ENCODE measurements at places on chromosomes 1 and 21.

GRCh38 chr1:192907545-192908243 is 98.9 kb downstream of the RGS2 start:
- no peak for DNase-seq

- no peak for DNase-seq
Observed at GRCh38 chr1:34360574-34360973, 183.9 kb downstream of the C1orf94 start.

DNA sequence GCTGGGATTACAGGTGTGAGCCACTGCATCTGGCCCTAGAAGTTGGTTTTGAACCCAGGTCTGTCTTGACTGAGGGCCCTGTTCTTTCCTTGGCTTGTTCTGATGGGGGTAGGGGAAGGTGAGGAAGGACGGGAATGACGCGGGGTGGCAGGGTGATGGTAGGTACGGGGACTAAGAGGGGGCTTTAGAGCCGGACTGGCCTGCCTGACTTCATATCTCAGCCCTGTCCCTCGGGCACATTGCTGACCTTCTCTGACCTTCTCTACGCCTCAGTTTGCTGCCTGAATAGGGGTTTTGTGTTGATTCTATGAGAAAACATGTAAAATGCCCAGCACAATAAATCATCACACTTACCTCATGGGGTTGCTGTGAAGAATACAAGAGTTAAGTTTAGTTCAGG is 6.7 kb downstream of the RNF186 start:
- DNase-seq = no peak

DNA sequence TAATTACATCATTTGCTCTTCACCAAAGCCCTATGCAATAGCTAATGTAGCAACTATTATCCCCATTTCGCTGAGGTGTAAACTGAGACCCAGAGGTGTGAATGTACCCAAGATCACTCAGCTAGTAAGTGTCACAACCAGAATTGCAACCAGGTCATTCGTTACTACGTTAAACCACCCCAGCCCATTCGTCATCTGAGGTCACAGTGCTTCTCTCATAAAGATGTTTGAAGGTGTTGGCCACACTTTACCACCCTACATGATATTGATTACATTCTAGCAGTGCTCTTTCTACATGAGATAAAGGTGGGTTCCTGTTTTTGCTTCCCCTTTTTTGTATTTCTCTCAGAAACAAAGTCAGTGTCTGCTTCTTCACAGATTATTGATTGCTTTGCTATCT is 195.3 kb downstream of the ZBTB18 start:
- no peak for DNase-seq

- no peak for DNase-seq
Observed at GRCh38 chr1:41862384-41863221, 56.1 kb downstream of the HIVEP3 start.

DNA sequence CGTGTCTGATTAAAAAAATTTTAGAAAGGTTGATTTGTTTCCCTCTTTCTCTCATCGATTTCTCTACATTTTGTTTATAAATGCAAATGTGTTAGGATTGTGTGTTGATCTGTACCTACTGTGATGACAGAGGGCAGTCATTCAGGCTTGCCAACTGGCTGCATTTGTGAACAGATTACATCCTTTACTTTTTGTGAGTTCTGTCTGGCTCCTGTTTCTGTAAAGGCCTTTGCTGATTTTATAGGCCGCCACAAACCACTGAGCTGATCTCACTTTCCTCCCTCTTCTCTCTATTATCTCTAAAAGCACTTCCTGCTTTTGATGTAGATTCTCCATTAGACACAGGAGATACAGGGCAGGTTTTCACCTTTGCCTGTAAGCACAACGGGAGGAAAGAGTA is 106.8 kb downstream of the ESRRG start:
- DNase-seq = no peak

DNA sequence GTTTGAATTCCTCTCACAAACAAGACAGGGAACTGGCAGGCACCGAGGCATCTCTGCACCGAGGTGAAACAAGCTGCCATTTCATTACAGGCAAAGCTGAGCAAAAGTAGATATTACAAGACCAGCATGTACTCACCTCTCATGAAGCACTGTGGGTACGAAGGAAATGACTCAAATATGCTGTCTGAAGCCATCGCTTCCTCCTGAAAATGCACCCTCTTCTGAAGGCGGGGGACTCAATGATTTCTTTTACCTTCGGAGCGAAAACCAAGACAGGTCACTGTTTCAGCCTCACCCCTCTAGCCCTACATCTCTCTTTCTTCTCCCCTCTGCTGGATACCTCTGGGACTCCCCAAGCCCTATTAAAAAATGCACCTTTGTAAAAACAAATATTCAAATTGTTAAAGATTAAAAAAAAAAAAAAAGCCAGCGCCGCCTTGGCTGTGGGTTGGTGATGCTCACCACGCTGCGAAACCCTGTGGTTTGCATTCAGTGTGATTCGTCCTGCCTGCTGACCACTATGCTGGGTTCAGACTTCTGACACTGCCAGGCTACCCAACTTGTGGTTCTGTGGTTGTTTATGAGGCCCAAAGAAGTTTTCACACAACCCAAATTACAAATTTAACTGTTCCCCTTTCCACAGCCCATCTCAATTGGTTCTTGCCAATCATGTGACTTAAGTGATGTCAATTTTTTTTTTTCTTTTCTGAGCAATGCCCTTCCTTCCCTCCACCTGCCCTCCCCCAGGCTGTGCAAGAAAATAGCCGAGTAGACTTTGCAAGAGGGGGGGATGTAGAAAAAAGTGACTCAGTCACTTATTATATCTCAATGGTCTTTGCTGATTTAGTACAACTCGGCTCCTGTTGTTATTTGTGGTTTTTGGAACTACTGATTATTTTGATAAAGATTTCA is at the start of gene RUNX1:
Gene RUNX1, minus strand, starts transcription at position 597 of the 912 bp plus-strand sequence.
- no peak for DNase-seq

DNA sequence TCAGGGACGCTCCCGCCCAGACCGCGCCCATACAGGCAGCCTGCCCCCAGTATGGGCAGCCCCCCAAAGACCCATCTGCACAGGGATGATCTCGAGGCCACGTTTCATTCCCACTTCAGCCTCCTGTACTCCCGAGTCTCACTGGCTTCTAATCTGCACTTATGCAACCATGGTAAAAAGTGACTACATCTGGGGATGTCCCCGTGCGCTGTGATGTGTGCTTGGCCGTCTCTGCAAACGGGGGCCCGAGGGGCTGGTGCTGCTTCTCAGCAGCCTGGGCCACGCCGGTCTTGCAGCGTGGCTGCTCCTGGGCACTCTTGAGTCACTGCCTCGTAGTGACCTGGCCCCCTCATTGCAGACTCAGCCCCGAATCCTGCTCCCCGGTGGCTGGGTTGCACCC is 17.4 kb upstream of the PLCH2 start:
- no peak for DNase-seq

- DNase-seq = no peak
Observed at GRCh38 chr1:15244813-15245212, 2.2 kb upstream of the FHAD1 start.

- no peak for DNase-seq
Observed at GRCh38 chr1:30822006-30822405, 64.4 kb upstream of the LAPTM5 start.

DNA sequence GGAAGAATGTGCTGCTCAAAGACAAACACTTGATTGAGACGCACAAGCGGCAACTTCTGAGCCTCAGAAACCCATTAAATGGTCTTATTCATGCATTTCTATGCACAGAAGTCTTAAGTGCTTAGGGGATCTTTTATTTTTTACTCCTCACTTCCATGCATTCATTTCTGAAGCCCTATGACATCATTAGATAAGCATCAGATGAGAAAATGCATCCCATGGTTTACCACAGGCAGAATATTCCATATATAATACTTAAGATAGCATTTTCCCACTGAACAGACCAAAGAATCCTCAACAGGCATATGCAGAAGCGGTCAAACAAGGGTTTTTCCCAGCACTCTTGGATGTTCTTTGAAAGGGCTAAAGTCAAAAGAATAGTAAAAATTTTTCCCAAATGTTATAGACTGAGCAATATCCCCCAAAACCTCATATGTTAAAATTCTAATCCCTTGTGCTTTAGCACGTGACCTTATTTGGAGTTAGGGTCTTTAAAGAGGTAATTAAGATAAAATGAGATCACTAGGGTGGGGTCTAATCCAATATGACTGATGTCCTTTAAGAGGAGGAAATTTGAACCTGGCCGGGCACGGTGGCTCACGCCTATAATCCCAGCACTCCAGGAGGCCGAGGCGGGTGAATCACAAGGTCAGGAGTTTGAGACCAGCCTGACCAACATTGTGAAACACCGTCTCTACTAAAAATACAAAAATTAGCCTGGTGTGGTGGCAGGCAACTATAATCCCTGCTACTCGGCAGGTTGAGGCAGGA is 22.6 kb upstream of the FAM89A start:
- no peak for DNase-seq

DNA sequence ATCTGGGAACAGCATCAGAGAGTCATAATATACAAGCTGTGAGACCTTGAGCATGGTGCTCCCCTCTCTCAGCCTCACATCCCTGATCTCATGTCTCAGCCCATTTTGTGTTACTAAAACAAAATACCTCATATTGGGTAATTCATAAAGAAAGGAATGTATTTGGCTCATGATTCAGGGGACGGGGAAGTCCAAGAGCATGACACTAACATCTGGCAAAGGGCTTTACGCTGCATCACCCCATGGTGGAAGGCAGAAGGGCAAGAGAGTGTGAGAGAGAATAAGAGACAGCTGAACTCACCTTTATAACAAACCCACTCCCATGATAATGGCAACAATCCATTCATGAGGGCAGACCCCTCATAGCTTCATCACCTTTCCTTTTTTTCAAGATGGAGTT is 36.5 kb downstream of the RNASEL start:
- no peak for DNase-seq

DNA sequence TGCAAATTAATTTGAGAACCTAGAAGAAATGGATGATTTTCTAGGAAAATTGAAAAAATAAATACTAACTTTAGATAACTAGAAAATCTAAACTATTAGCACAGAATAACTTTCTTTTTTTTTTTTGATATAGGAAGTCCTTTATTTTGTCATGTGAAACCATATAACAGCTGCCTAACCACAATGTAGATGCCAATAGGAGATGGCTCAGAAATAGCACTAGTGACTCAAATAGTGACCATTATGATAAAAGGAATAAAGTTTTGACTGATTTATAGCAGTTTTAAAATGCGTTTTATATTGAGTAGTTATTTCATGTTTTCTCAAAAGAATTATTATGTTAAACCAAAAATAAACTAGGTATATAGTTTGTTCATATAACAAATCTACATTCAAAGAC is 158.0 kb upstream of the CACYBP start:
- no peak for DNase-seq

- DNase-seq = no peak
Observed at GRCh38 chr21:34202553-34203372, 129.4 kb downstream of the MRPS6 start.

GRCh38 chr1:222634180-222635013 is 16.5 kb downstream of the MIA3 start:
- peak; percentile 82 for DNase-seq

DNA sequence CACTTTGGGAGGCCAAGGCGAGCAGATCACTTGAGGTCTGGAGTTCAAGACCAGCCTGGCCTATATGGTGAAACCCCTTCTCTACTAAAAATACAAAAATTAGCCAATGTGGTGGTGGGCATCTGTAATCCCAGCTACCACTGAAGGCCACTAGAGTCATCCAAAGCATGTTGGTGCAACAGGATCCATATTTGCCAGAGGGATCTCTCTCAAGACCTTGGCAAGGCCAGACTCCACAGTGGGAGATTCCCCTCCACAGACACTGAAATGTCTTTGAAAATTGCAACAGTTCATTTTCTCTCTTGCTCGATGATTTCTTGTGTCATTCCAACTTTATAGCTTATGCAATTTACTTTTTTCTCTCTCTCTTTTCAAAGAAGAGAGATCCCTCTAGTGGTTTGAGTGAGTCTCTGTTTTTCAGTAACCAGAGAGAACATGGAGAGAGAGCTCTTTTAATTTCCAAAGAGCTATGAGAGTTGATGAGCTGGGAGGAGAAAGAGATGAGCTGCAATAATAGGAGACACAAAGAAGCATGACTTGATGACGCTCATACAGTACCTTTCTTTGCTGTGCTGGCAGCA is 176.8 kb upstream of the USP25 start:
- DNase-seq = no peak

GRCh38 chr1:204923201-204923600 is 52.5 kb downstream of the NFASC start:
- DNase-seq = no peak

GRCh38 chr1:87119541-87120140 is 205.2 kb downstream of the HS2ST1 start:
- no peak for DNase-seq

DNA sequence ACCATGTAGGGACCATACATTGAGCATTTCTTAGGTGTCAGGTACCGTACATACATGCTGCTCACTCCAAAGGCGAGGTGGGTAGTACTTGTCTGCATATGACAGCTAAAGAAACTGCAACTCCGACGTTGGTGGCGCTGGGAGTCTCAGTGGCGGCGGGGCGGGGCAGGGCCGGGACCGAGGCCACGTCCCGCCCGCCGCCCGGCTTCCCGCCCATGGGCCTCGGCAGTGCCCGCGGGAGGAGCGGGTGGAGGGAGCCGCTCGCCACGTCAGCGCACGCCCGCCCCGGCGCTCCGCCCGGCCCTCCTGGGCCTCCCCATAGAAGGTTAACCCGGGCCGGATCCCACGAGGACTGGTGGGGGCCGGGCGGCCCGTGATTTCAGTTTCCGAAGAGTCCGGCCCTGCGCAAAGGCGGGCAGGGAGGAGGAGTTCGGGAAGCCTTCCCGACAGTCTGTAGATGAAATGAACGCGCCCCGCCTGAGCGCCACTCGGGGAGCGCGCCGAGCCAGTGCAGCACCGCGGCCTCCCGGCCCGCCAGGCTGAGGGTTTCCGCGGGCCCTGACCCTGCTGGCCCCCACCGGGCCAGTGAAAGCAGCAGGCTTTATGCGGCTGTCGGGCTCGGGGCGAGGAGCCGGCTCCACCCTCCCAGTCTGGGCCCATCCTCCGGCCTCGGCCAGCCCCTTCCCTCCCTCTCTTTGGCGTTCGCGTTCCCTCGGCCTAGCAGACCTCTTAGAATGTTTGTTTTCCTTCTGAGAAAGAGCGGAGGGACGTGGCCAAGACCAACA is 119.9 kb upstream of the JUN start:
- DNase-seq = peak; percentile 93

DNA sequence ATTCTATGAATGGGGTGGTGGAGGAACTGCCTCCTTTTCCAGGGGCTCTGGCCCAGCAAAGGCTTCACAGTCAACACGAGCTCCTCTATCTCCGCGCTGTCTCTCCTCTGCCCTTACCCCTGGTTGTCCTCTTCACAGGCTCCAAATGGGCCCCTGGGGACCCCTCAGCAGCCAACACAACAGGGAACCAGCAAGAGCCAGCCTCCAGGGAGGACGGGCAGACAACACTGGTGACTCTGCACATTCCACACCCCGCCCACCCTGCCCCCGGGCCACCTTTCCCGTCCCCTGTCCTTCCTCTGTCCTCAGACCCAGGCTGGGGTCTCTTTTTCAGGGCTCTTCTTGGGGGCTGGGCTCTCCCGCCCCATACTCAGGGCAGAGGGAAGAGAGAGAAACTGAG is 17.5 kb upstream of the ETV3 start:
- no peak for DNase-seq

GRCh38 chr1:179003512-179004066 is 22.1 kb upstream of the FAM20B start:
- DNase-seq = no peak
